ENCODE measurements at places on chromosomes 4 and X.

GRCh38 chr4:150152766-150153165 lies 74.5 kb downstream of the DCLK2 start:
- no peak for DNase-seq

DNA sequence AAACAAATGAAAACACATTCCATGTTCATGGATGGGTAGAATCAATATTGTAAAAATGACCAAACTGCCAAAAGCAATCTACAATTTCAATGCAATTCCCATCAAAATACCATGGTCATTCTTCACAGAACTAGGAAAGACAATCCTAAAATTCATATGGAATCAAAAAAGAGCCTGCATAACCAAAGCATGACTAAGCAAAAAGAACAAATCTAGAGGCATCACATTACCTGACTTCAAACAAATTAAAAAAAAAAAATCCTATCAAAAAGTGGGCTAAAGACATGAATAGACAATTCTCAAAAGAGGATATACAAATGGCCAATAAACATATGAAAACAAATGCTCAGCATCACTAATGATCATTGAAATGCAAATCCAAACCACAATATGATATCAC lies 297.5 kb downstream of the NAF1 start:
- DNase-seq, result no peak

- no peak for DNase-seq
Measured at GRCh38 chr4:94933799-94934198, 176.0 kb downstream of the BMPR1B start.

DNA sequence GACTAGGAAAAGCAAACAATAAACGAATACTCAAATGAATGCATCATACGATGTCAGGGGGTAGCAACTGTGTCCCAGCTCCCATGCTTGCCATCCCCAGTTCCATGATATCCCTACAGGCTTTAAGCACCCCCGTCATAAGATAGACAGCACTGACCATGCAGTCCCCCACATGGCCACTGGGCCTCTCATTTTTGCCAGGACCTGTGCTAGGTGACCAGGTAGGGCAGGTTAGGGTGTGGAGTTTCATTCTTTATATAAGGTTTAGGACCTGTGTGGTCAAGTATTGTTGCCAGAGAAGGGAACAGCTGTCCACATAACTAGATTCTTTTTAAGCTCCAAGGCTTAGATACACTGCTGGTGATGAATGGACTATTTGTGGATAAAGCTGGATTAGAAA lies 9.7 kb downstream of the PPEF2 start:
- DNase-seq, result no peak

GRCh38 chr4:139905489-139905888 lies 239.9 kb downstream of the MGST2 start:
- DNase-seq, result no peak

- no peak for DNase-seq
Measured at GRCh38 chr4:100576570-100576969, 58.7 kb upstream of the EMCN start.

DNA sequence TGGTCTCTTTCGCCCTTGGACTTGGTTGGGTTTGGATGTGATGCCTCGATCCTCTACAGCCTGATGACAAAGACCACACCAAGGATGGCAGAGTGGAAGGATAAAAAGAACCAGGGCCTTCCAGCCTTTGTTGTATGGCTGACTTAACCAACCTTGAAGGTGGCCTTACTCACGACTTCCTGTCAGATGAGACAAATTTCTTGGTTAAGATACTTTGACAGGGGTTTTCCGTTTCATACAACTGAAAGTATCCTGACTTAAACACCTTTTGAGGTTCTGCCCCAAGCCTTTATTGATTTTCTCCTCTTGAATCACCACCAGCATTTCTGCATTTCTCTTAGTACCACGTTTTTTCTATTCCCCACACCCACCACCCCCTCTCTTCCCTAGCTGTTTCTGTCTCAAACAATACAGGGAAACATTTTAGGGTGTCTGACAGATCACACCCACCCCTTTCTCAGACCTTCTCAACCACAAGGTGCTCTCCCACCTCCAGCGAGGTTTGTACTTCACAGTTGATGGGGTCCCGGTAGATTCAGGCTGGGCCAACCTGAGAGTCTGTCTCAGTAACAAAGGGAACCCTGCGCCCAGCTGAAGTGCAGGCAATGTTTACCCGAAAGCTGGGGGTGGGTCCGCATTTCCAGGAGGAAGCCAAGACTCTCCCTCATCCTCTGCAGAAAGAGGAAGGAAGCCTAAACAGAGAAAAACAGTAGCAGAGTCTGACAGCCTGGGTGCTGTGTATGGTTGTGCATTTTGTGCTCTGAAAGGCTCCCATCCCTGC lies 5.0 kb upstream of the TSPAN5 start:
- DNase-seq, result no peak

DNA sequence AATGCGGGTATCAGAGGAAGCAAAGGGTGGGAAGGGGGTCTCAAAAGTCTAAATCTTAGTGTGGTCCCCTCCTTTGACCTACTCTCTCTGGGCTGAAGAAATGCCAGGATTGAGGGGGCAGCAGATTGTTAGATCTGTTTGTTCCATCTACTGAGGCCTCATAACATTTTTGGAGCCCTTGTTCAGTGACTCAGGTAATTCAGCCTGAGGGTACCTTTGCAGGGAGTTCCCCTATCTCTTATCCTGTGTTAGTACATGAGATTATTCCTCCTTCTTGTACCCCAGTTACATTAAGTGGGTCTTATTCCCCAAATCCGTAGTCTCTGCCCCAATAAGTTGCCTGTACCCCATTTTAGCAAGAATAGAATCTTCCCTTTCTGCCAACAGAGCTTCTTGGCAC lies 79.0 kb downstream of the RTL9 start:
- no peak for DNase-seq

GRCh38 chr4:7186031-7186430 lies 6.3 kb upstream of the SORCS2 start:
- DNase-seq, result no peak

DNA sequence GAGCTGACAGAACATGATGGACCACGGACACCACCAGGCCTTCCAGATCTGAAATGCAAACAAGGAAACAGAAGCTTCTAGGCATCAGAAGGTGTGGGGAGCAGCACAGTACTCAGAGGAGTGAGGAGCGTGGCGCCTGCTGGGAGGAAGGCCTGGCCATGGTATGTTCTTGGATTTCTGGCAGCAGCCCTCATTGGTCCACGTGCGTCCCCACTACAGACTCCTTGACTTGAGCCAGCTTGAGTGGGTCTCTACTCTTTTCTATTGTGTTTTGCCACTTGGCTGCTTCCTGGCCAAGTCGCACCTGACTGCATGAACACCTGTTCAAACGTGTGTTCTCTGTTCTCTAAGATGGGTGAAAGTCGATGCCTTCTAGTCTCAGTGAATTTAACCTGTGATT lies 18.0 kb downstream of the ZNF275 start:
- no peak for DNase-seq

GRCh38 chr4:38782452-38783108 lies at the start of gene TLR10:
TLR10 (minus strand) TSS chr4:38782990; CDS start chr4:38775590, 7,400 bp downstream.
- no peak for DNase-seq

DNA sequence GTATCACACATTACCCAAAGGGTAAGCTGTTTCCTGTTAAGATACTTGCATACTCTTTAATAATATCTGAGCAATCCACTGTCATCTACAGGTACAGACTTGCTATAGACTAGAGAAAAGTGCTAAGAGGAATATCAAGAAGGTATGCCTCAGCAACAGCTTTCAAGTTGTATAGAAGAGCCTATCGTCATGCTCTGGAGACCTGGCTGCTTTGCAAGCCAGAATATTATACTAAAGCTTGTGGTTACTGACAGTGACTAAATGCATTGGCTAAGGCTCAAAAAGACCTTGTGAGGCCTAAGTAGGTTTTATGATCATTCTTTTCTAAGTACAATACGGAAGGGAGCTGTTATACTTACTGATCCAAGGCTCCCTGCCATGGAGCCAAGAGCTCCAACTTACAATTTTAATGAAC lies 11.3 kb downstream of the LAMP2 start:
- no peak for DNase-seq

DNA sequence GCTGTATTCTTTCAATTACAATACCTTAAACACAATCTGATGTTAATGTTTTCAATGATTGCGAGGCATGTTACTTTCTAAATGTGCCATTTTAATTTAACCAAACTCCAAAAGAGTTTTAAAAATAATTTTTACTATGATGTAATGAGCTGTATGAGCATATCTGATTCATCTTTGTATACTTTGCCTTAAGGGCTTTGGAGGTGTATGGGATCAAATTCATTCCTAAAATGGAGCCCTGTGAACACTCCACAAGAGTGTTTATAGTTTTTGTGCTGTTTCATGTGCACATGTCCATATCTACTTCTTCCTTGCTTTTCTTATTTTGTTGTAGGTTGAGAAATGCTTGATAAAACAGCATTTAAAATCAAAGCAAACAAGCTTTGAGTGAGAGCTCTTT lies 82.4 kb downstream of the ATP10D start:
- DNase-seq, result no peak

GRCh38 chr4:13860126-13860525 lies 232.6 kb upstream of the BOD1L1 start:
- DNase-seq, result no peak

DNA sequence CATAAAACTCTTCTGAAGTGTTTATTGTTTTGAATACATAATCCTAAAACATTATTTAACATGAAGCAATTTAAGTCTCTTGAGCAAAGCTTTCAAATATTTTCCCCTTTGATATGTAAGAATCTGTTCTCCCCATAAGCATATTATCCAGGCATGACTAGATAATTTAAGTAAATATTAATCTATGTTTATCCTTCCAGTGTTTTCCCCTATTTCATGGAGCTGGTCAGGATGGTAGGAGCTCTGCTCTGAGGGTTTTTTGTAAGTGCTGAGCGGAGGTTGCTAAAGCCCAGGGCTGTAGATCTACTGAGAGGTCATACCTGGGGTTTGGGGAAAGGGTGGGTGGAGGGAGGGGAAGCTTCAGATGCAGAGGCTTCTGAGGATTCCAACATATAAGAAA lies 258.9 kb upstream of the SFRP2 start:
- DNase-seq, result no peak

DNA sequence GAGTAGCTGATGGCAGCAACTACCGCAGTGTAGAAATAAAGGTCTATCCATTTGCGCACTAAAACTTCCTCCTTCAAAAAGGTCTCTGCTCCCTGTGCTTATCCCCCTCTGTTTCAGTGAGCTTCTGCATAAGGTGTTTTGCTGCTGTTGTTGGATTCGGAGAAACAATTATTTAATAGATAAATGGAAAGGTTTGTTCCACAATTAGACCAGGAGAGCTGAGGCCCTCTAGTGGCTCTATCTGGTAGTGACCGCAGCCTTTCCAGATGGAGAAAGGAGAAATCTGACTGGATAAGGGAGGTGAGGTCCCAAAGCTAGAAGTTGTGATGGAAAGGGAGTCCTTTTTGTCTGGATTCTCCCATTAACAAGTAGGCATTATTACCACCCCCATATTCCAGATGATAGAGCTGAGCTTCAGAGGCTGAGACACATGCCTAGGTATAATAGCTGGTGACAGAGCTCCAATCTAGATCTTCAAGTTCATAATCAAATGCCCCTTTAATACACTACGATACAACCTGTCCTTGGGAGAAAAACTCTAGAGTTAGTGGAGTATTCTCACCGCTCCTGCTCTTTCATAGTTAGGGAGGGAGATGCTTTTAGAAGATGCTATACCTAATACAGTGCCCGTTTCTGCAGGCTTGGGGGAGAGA lies 5.1 kb upstream of the GABRQ start:
- peak; percentile 53 for DNase-seq

DNA sequence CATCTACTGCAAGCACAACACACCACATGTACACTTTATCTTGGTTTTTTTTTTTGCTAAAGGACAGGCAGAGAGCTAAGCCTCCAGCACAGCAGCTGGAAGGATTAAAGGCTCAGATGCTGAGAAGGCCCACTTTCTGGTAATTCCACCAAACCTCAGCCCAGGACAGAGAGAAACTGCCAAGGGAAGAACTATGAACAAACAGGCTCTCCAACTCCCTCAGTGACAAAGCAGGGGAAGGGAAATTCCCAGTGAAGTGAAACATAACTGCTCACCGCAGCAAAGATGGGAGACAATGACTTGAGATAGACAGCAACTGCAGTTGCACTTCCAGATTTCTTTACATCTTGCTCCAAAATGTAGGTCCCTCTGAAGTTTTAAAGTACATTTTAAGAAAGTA lies 4.8 kb downstream of the PROM1 start:
- DNase-seq, result no peak

DNA sequence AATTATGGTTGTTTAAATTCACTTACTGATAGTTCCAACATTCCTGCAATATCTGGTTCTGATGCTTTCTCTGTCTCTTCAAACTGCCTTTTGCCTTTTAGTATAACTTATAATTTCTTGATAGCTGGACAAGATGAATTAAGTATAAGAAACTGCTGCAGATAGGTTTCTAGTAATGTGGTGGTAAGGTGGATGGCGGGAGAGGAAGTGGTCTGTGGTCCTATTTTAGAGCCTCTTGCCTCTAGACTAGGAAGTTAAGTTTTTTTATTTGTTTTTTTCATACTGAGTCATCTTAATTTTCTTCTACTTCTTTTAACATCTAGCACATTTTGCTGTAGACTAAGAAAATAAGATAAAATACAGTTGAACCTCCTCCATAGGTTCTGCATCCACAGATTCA lies 310.0 kb downstream of the SLITRK2 start:
- DNase-seq, result no peak

DNA sequence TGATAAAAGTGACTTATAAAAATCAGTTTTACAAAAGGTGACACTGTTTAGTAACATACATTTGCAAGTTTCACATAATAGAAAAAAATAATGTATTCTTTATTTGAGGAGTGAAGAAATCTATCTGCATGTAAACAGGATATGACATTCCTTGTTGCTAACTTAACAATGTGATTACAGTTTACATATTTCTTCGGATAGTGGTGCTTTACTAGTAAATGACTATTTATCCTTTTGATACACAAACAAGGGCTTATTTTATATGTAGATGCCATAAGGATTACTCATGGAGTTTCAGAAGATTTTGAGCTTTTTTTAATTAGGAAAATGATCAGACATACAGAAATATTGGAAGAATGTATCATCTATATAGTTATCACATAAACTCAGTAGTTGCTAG lies 126.5 kb downstream of the SLIT2 start:
- no peak for DNase-seq

DNA sequence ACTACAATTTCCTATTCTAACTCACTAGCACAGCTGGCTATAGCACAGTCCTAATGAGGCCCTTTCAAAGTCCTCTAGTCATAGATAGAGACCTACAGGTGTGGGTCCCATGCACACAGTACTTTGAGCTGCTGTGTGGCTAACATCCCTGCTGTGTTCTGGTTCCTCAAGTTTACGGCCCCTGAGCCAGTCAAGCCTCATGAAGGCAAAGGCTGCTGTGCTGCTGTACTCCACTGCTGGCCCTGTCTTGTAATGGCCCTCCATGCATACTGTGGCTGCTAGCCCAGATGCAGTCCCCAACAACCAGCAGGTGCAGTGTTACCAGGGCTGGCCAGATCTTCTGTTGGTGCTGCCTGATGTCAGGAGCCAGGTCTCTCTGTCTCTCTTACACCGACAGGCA lies 23.4 kb upstream of the ENPEP start:
- no peak for DNase-seq

- no peak for DNase-seq
Measured at GRCh38 chr4:163317110-163317509, 15.3 kb downstream of the NPY1R start.

- no peak for DNase-seq
Measured at GRCh38 chrX:119734897-119735339, 23.5 kb upstream of the SOWAHD start.

GRCh38 chrX:148942754-148943153 lies 442.3 kb downstream of the AFF2 start:
- DNase-seq, result no peak
